HCT116 (cell line): ENCODE measurements at places on chromosomes 6 and 20. TPM values are rescaled to one million over a fixed set of nuclear protein-coding genes. Genes with fewer than 3 reads are reported as not detected.
A peak's percentile ranks its signal among the peaks of the same experiment; 100 is the strongest.

- DNase-seq = no peak
Observed at GRCh38 chr20:5658912-5659345, 91.3 kb upstream of the SHLD1 start.

GRCh38 chr6:138999949-139000725 lies 12.1 kb upstream of the REPS1 start:
- DNase-seq = no peak

DNA sequence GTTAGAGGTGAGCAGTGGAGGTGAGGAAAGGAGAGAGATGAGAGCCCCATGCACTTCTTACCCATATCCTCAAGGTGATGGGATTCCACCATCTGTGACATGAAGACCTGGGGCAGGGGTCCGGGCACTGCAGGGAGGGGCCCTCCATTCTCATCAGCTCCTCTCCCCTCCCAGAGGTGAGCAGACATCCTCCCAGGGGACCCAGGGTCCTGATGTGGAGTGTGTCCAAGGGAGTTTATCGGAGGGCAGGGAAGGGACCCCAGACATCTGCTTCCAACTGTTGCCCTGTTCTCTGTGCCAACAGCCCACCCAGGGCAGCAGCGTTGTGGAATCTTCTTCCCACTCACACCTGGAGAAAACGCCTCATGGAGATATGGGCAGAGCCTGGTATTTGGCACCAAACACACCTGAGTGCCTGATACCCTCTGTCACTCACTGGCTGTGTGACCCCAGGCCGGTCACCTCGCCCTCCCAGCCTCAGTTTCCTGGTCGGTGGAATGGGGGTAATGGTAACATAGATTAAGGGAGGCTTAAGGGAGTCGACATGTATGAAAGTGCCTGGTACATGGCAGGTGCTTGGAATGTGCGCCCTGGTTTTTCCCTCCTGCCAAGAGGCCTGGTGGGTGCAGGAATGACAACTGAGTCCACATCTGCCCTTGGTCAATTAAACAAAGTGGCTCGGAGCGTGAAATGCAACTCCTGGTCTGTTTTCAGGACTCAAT lies 227.9 kb downstream of the PREX1 start:
- no peak for DNase-seq

- DNase-seq = no peak
Observed at GRCh38 chr6:13523826-13524622, 36.6 kb upstream of the GFOD1 start.

- no peak for DNase-seq
Observed at GRCh38 chr20:48879612-48880245, 41.8 kb upstream of the ARFGEF2 start.

- no peak for DNase-seq
Observed at GRCh38 chr6:42450477-42451332, 1.0 kb downstream of the TRERF1 start.

- DNase-seq = no peak
Observed at GRCh38 chr6:83860782-83861495, 1.4 kb downstream of the CYB5R4 start.

DNA sequence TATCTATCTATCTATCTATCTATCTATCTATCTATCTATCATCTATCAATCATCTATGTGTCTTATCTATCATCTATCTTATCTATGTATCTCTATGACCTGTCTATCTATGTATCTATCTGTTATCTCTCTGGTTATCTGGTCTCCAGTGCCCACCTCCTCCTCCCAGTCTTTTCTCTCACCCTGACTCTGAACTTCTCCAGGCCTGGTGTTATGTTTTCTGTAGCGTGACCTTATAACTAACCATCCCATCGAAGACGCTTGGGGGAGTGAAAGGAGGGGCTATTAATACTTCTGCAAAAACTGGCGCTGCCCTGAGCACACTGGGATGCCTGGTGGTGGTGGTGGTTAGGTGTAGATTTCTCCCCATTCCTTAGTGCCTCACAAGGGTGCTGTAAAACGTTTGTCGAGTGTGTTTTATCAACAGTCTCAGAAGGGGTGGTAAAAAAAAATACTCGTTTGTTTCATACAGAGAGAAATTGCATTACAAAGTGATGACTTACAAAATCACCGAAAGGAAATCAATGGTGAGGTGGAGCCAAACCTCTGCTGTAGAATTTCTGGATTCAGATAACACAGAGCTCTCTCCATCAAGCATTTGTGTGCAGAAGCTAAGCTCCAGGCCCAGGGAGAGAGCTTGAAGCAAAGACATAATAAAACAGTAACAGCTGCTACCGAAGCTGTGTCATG lies 156.2 kb downstream of the BCAS1 start:
- DNase-seq = no peak

GRCh38 chr6:114096561-114097172 lies 125.7 kb upstream of the HDAC2 start:
- peak; percentile 16 for DNase-seq

- no peak for DNase-seq
Observed at GRCh38 chr6:118844915-118845314, 49.0 kb upstream of the ASF1A start.

DNA sequence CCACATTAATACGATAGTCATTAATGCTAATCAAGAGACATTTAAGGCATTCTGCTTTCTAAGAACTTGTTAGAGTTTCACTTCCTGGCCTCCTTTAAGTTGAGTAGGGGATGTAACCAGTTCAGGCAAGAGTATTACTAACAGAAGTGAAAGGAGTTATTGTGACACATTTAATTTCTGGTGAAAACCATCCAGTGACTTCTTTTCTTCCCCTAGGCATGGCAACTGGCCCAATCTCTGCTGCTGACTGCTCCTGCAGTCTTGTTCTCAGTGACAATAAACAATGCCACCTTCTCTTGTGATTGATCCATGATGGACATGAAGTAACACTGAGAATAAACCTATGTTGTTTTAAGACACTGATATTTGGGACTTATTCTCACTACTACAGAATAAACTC lies 130.9 kb upstream of the DEFB112 start:
- DNase-seq = no peak

DNA sequence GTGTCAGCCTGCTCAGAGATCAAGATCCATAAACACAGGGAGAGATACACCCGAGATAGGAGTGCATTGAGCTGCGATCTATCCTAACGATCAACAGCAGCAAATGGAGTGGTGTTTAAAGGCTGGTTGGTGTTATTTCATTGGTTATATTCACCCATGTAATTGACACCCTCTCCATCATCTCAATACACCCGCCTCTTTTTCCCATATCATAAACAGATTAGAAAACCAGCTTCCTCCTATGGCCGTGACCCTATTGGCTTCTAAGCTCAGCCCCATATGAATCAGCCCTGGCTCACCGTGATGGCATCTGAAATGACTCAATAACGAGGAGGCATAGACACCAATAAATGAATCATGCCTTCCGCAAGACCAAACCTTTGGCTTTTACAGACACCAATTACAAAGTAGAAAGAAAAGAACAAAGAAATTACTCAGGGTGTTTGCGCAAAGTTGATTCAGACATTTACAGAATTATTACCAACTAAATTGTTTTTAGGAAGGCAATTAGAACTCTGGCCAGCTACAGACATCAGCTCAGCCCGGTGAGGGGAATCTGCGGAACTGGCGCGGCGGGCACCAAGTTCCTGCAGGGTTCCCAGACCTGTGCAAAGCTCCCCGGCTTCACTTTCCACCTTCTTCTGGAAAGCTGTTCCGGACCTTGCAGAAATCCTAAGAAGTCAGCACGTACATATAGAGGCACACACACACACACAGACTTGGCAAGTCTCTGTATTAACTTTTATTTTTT lies 11.5 kb downstream of the PMEPA1 start:
- DNase-seq = peak; percentile 94

DNA sequence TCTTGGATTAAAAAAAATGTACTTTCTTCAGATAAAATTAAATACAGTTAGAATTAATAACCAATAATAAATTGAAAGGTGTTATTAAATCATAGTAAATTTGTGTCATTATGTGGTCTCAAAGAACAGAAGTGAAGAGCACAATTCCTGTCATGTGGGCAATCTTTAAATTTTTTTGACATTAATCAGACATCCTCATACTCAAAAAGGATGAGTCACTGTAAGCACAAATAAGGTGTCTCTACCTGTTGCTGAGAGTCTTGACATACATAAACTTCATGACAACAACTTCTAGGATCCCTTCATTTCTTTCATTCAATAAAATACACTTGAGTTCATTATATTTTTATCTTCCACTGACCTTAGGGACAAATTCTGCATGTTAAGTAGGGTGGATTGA lies 76.1 kb downstream of the SLC22A3 start:
- DNase-seq = peak; percentile 10

GRCh38 chr6:151096255-151096612 lies 143.5 kb upstream of the AKAP12 start:
- DNase-seq = no peak

DNA sequence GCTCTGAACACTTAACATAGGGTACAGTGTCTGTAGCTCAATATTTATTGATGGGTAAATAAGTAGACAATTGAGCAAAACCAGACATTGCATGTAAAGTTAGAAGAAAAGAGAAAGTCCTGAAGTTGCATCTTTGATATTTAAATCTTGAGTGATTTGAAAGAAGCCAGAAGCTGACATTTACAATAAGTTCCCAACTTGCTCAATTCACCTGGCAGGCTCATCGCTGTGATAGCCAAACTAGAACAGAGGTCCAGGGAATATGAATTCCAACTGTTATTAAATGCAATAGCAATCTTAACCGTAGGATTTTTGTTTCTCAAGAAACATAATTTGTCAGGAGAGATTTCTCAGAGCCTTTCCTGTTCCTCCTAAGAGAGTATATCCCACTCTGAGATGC lies 65.9 kb upstream of the EDN1 start:
- DNase-seq = no peak

DNA sequence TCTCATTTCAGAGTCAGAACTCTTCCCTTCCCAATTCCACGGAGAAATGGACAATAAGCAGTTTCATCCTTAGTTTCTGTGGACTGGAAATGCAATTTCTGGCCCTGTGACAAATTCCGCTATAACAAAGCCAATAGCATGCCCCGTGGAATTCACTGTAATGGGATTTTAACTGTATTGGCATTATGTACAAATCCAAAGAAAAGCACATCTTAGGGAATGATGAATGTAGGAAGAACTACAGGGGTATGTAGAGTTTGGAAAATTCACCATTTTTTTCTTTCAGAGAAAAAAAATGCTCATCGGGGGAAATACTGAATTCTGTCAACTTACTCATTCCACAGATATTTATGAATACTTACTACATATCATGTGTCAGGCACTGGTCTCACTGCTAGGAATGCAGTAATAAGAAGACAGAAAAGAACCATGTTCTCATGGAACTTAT lies 43.5 kb downstream of the KIF6 start:
- no peak for DNase-seq

DNA sequence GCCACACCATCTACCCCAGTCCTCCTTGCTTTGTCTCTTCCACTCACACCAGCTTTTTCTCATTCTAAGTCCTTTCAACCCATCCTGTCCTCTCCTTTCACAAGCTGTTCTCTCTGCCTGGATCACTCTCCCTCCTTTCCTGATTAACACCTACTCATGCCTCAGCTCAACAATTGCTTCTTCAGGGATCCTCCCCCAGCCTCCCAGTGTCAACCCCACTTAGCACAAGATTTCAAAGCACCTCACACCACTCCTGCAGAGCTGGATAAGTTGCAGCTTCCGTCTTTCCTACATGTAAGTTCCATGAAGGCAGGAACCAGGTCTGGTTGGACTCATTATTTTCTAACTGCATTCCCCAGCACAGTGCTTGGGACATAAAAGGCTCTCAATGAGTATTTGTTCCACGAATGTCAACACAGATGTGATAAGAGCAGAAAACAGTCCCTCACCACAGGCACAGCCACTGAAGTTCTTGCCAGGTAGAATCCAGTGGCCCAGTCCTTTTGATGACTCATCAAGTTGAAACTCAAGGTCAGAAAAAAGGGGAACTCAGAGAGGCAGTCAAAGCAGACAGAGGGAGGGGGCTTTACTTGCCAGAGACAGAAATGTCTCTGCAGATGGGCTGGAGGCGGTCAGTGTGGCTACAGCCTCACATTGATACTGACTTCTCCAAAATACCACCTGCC lies 193.4 kb upstream of the PRDM1 start:
- DNase-seq = no peak

GRCh38 chr6:159002432-159003155 lies 2.6 kb upstream of the RSPH3 start:
- peak; percentile 85 for DNase-seq

DNA sequence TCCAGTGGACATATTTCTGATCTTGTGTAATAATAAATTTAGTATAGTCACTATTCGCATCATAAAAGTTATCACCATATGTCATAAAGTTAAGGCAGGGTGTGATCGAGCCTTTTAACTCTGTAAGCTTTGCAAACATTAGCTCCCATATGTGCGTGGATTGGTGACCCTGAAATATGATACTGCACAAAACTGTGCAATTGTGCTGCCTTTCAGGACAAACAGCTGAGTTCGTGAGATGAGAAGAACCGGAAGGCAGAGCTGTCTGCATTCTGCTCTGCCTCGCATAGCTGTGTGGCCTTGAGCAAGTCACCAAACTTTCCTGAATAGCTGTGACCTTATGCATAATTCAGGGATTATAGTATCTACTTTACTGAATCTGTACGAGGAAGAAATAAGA lies 3.2 kb upstream of the PLEKHG1 start:
- DNase-seq = no peak

- DNase-seq = no peak
Observed at GRCh38 chr6:79257381-79258205, 23.1 kb upstream of the HMGN3 start.

- DNase-seq = no peak
Observed at GRCh38 chr6:133474516-133474915, 233.4 kb downstream of the EYA4 start.

GRCh38 chr20:49404461-49404860 lies 78.0 kb downstream of the KCNB1 start:
- no peak for DNase-seq

- DNase-seq = no peak
Observed at GRCh38 chr6:164303102-164303964, 888.8 kb downstream of the QKI start.

- no peak for DNase-seq
Observed at GRCh38 chr6:116445102-116445501, 16.1 kb upstream of the CALHM6 start.

DNA sequence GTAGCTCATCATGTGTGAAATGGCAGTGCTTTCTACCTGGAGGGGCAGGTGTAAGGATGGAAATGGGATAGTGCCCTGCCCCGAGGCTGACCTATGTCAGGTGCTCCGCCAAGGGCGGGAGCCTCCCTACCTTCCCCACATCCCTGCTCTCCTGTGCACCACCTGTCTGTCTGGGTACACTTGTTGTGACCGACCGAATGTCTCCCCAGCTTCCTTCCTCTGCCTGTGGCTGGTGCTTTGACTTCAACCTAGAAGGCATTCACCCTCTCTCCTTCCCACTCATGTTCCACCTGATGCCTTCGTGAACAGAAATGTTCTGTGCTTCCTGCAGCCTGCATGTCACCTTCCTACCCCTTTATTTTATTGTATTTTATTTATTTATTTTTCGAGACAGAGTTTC lies 114.8 kb downstream of the SCML4 start:
- no peak for DNase-seq

The GRM4 gene
- 2.6 TPM for total RNA-seq

The ADIG gene
- not detected for total RNA-seq

The LY6G6C gene
- total RNA-seq = 0.54 TPM

The RNASET2 gene
- 32.8 TPM for total RNA-seq

The CSNK2B gene
- 210 TPM for total RNA-seq
